Fibroblast of skin of scalp (primary cell): ENCODE measurements at places on chromosomes 1 and 21.

- DNase-seq: no peak
Measured at GRCh38 chr1:154938604-154939399, 2.3 kb upstream of the PMVK start.

DNA sequence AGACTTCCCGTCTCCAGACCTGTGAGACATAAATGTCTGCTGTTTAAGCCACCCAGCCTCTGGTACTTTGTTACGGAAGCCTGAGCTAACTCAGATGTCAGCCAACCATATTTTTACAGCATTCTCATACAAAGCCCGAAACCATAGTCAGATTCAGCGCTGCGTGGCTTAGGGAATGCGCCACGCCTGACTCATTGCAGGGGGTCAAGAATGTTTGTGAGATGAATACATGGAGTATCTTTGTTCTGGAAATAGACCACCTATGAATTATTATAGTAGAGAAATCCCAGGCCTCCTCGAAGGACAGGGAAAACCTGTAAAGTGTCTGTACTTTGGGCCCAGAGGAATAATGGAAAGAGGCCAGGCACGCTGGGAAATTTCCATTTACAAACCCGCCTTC is 434.8 kb downstream of the CAMTA1 start:
- peak; percentile 85 for DNase-seq

DNA sequence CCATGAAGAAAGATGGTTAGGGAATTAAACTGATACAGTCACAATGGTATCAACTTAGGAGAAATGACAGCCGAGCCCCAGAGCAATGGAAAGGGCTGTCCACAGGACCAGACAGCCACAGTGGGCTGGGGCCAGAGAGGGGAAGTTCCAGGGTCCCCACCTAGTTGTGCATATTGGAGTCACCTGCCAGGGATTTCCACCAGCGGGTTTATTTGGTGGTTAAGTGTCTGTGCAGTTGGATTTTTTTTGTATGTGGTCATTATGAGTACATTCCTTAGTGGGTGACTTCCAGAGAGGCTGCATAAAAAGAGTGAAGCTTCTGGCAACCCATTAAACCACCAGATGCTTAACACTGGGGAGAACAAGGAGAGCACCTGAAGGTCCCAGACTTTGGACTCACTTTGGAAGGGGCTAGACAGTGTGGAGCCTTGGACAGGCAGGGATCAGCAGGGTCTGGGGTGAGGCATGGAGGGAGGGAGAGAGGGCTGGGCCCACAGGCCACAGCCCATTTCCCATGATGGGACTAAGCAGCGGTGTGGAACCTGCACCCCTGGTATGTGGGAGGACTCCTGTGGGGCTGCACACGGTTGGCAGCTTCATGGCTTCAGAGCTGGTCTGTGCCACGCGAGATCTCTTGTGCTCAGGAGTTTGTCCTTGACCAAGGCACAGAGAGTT is 7.8 kb upstream of the PTTG1IP start:
- DNase-seq: peak; percentile 59

DNA sequence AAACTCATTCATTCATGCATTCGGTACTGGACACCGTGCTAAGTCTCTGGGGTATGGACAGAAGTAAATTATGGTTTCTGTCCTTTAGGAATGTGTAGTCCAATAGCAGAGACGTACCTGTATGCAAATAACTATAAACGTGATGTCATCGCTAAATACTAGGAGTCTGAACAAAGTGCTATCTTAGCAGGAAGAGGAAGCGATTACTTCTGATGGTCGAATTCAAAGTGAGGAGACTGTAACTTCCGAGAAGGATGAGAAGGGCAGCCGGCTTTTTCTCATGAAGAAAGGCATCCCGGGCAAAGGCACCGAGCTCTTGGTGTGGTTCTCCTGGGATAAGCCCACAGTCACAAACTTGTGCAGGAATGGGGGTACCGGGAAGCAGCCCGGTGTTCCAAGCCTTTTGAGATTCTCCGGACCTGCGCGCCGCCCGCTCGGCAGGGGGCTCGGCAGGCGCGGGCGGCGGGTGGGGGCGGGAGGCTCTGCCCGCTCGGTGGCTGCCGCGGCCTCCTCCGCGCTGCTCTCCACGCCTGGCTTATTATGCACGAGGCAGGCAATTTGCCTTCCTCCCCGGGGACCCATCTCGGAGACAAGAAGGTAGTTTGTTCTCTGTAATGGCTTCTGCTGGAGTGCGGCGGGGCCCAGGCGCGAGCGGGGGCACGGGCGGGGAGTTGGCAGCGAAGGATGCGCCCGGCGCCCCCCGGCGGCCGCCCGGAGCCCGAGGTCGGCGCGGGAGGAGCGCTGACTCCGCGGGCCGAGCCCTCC is 67.5 kb upstream of the CD1D start:
- DNase-seq: peak; percentile 48

DNA sequence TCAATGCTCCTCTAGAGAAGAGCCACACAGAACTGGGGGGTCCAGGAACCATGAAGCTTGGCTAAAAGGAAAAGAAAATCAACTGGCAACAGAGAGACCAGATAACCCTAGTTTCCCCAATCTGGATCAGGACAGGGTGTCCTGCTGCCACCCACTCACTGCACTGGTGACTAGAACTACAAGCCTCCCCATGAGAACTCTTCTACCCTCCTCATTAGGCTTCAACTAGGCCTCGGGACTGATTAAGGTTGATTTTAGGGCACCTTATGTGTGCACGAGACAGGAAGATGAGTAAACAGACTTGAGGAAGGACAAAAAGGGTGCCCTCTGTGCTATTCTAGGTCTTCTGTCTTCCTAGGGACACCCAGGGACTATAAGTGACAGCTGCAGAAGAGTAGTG is 2.3 kb upstream of the SF3B4 start:
- DNase-seq: no peak

GRCh38 chr1:27563591-27564471 is 40.1 kb downstream of the AHDC1 start:
- no peak for DNase-seq

DNA sequence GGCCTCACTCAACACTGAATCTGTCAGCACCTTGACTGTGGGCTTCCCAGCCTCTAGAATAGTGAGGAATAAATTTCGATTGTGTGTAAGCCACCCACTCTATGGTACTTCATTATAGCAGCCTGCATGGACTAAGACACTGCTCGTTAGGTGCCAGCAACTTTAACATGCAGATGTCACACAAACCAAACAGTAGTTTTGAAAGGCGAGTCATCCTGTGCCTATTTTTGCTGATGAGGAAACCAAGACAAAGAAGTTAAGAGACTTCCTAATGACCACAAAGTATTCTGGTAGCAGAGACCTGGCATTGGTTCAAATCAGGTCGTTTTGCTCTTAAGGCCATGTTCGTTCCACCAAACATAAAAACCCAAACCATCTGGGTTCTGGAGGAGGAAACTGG is 42.9 kb downstream of the BATF3 start:
- no peak for DNase-seq

DNA sequence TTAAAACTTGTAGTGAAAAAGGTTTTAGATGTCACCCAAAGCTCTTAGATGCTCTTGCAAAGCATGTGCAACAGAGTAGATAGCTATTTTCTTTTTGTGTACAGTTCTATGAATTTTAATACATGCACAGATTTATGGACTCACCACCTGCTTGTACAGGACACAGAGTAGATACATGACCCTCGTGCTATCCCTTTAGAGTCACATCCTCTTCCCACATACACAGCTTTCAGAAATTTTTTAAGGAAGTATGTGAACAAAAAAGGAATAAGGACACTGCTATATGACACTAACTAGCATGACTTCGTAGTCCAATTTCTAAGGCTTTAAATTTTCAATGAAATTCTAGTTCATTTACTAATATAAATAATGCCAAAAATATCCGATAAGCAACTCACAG is 60.9 kb downstream of the ABL2 start:
- DNase-seq: no peak

- peak; percentile 29 for DNase-seq
Measured at GRCh38 chr1:168138134-168138533, 1.4 kb upstream of the GPR161 start.

GRCh38 chr1:162412002-162412401 is at the start of gene SH2D1B:
TSS of gene SH2D1B (minus strand) at chr1:162412136. CDS start at chr1:162412016, 120 bp downstream.
- DNase-seq: no peak
